ENCODE measurements at places on chromosomes 4 and X. TPM values are rescaled to one million over a fixed set of nuclear protein-coding genes. Genes with fewer than 3 reads are reported as not detected.

NPNT gene
- total RNA-seq, result not detected

ENAM gene
- under 0.01 TPM for total RNA-seq

CHIC2 gene
- total RNA-seq, result 96.4 TPM

STIM2 gene
- 12.5 TPM for total RNA-seq

SPACA5 gene
- total RNA-seq, result not detected

TMEM35A gene
- 5.1 TPM for total RNA-seq

TXK gene
- total RNA-seq, result not detected

INTS6L gene
- 5.4 TPM for total RNA-seq

F8A3 gene
- total RNA-seq, result 2.8 TPM

HTR2C gene
- not detected for total RNA-seq

MAGEA10 gene
- not detected for total RNA-seq

CFAP299 gene
- 6.5 TPM for total RNA-seq

RAB39B gene
- 0.56 TPM for total RNA-seq

JCHAIN gene
- 2.0 TPM for total RNA-seq

CFP gene
- 0.19 TPM for total RNA-seq

SPOCK3 gene
- 2.0 TPM for total RNA-seq

WDR17 gene
- 0.58 TPM for total RNA-seq

DNAAF6 gene
- total RNA-seq, result not detected

KCTD8 gene
- 0.77 TPM for total RNA-seq

CLDN34 gene
- total RNA-seq, result not detected

RIBC1 gene
- total RNA-seq, result 0.19 TPM

IL3RA gene
- 0.19 TPM for total RNA-seq

VEGFD gene
- total RNA-seq, result 0.28 TPM

AMOT gene
- 5.2 TPM for total RNA-seq

SCML1 gene
- 7.7 TPM for total RNA-seq

TSPAN6 gene
- total RNA-seq, result 29.9 TPM

NOX1 gene
- total RNA-seq, result not detected

MSX1 gene
- total RNA-seq, result 0.56 TPM

ADGRG2 gene
- under 0.01 TPM for total RNA-seq

S100P gene
- not detected for total RNA-seq

HEPH gene
- 17.3 TPM for total RNA-seq

CLNK gene
- not detected for total RNA-seq
